ENCODE measurements at places on chromosomes 6 and 20.

DNA sequence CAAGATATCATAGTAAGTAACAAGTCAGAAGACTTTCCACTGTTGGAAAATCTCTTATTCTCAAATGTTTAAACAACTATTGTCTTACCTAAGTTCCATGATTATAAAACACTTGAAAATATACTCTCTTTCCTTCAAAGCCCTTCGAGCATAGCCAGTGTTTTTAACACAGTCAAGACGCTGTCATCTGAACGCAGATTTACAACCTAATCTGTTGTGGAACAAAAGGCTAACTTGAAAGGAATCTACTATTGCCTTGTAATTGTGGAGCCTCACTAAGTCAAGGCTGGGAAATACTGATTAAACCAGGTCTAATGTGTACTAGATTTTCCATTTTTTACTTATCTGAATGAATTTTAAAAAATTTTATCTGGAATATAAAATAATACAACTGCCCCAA is 205.8 kb downstream of the TRDN start:
- DNase-seq: no peak

- DNase-seq: no peak
Measured at GRCh38 chr6:82362144-82362543, 1.5 kb upstream of the TPBG start.

- no peak for DNase-seq
Measured at GRCh38 chr6:147132889-147133288, 71.3 kb upstream of the STXBP5 start.

DNA sequence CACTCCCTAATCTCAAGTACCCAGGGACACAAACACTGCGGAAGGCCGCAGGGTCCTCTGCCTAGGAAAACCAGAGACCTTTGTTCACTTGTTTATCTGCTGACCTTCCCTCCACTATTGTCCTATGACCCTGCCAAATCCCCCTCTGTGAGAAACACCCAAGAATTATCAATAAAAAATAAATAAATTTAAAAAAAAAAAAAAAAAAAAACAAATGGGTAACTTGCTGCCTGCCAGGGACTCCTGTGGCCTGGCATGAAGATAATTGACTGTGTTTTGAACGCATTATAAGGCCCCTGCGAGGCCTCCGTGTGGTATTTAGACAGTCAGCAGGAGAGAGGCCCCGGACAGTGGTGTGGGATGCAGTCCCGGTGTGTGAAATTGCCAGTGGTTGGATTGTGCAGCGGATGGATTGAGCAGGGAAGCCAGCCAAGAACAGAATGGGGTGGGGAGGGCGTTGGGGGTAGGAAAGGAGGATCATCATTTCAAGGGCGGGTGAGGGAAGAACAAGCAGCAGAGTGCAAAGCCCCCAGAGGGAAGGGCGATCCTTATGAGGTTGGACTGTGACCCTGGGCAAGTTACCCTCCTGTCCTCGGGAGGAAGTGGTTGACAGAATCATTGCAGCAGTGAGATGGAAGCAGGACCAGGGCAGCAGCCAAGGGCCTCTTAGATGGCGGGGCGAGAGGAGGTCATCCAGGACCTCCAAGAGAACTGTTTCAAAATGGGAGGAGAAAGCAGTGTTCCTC is 43.3 kb downstream of the PPARD start:
- DNase-seq: no peak

- no peak for DNase-seq
Measured at GRCh38 chr20:48075591-48076174, 290.4 kb upstream of the SULF2 start.

GRCh38 chr6:17998442-17998841 is 11.0 kb upstream of the KIF13A start:
- DNase-seq: no peak

DNA sequence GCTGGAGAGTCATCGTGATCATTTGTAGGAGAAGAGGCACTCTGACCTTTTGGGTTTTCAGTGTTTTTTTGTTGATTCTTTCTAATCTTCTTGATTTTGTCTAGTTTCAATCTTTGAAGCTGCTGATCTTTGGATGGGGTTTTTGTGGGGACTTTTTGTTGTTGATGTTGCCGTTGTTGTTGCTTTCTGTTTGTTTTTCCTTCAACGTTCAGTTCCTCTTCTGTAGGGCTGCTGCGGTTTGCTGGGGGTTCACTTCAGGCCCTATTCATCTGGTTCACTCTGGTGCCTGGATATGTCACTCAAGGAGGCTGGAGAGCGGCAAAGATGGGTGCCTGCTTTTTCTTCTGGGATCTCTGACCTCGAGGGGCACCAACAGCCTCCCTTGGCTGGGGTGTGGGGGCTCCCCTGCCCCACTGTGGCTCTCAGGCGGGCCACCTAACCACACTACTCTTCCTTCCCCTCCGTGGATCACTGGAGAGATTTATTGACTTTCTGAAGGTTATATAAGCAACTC is 21.5 kb upstream of the TMEM244 start:
- DNase-seq: no peak

DNA sequence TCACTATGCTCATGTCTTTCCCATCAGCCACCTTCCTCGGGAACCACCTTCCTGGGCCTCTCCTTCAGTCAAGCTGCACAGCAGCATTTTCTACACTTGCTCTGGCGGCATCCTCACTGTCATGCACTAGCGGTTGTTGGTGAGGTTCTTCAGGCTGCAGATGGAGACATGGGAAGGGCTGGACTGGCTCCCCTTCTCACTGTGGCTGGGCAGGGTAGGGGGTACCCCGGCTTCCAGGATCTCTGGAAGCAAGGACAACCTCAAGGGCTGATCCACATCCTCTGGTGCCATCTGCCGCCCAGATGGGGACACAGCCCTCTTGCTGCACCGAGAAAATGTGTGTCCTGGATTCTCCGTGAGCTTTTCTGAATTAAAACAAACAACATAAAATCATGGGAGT is 180.1 kb upstream of the RNF24 start:
- DNase-seq: no peak

DNA sequence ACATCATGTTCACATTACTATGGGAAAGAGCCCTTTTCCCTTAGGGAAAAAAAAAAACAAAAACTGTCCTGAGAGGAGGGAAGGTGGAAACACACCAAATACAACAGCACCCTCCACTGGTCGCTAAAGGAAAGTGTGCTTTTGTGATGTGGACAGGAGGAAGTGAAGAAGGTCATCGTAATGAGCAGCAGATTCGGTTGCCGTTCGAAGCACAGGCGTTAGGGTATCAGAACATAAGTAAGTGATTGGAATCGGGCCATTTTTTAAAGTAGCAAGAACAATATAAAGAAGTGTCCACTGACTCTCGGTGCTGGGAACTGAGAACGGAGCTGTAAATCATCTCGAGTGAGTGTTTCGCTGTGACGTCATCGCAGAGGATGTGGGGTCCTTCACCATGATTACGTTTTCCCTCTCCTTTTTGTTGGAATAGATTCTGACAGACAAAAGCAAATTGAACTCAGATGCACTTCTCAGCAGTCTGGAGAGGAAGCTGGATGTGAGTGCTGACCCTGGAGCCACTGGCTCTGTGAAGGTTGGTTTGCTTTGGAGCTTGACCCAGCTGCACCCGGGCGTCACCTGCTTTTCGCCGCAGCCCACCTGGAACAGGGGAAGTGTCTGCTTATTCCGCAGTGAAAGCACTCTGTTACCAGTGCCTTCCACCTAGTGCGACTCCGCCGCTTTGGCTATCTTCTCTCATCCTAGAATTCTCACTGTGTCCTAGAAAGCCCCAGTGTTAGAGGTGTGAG is 203.6 kb upstream of the GMDS start:
- no peak for DNase-seq

DNA sequence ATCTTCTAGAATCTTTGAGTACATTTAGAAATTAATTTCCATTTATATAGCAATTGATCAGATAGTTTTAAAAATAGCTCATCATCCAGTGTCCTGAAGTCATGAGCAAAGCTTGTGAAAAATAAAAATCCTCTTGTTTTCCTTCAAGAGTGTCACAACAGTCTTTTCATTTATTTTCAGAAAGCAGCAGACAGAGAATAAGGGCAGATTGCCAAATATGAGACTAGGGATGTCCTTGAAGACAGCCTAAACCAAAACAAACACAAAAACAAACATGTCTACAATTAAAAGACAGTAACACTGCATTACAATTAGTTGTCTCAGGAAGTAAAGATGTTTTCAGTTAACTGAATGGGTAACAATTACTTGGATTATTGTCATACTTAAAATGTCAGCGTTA is 682.8 kb downstream of the TFAP2A start:
- DNase-seq: no peak

DNA sequence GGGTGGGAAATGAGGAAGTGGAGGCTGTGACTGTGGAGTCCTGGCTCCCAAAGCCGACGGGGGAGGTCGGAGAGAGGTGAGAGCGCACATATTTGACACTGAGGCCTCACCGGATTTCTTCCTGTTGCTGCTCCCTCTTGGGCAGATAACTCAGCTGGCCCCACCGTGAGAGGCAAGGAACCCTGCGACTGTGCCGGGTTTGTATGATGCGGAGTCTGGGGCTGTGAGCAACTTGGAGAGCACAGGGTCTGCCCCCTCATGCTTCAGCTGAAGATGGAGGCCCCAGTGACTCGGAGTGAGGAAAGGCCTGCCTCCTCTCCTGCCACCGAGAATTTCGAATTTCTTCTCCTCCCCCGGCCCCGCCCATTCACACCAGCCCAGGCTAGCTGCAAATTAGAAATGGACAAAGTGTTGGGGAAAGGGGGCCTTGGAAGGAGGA is 160.6 kb downstream of the GRM4 start:
- DNase-seq: no peak

- DNase-seq: no peak
Measured at GRCh38 chr6:63792736-63793464, 157.3 kb downstream of the PHF3 start.

GRCh38 chr6:156762547-156762946 is 14.6 kb upstream of the ARID1B start:
- DNase-seq: no peak

GRCh38 chr6:109687271-109687761 is 3.7 kb downstream of the AK9 start:
- DNase-seq: no peak

GRCh38 chr6:52454556-52454955 is 34.4 kb downstream of the EFHC1 start:
- no peak for DNase-seq

DNA sequence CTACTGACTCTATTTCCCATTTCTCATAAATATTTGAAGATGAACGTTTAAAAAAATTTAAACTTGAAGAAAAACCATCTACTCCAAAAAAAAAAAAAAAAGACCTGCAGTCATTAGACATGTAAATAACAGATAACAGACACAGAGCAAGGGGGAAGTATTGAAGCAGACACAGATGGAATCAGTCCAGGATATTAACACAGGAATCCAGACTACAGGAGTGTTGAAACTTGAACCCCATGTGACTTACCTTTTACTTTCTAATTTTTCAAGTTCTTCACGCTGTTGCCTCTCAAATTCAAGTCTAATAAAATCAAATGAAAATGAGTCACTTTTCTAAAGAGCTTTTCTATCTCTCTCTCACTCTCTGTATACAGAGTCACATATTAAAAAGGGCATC is 191.8 kb downstream of the KIF16B start:
- DNase-seq: no peak

DNA sequence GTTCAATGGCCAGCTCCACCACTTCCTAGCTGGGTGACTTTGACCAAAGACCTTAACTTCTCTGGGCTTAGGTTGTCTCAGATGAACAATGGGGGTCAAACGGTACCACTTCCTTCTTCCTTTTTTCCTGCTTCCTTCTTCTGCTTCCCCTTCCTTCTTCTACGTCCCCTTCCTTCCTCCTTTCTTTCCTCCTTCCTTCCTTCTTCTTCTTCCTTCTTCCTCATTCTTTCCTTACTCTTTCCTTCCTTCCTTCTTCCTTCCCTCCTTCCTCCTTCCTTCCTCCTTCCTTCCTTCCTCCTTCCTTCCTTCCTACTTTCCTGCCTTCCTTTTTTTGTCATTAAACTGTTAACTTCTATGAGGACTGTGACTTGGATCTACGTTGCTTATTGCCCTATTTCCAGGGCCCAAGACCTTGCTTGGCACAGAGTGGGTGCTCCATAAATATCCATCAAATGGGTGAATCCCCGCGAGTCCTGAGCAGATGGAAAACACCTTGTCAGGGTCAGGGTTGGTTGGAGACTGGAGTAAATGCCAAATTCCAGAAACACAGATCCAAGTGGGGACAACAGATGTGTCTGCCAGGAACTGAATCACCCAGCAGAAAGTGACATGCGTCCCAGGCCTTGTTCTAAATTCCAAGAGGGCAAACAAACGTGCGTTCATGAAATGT is 243.3 kb downstream of the PREX1 start:
- no peak for DNase-seq

GRCh38 chr6:31965700-31966099 is 6.2 kb downstream of the DXO start:
- no peak for DNase-seq

DNA sequence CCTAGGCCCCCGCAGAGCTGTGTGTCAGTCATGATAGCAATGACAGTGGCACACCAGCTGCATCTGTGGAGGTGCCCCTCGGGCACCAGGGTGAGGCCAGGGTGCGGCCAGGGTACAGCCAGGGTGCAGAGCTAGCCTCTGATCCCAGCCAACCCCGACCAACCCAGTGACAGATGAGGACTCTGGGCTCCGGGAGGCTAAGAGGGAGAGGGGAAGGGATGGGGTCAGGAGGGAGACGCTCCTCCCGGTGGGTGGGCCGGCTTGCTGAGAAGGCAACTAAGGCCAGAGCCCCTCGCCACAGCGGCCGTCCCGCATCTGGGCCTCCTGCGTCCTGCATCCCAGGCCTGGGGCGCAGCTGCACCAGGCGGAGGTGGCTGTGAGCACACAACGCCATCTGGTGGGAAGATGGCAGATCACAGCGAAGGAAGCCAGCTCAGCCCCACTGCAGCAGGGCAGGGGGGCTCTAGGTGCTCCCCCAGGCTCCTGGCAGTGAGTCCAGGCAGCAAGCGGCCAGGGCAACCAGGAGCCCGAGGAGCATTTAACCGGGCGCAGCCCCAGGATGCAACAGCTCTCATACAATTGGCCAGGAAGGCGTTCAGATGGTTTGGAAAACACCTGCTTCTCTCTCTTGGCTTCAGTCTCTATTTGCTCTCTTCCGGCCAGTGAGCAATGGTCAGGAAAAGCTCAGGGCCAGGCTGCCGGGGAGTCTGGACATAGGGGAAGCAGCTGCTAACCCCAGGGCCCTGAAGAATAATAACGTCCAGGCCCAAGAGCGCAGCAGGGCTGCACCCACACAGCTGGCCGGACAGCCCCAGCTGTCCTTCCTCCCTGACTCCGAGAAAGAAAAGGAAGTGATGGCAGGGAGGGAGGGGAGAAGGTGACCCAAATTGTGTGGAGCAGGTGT is 169.4 kb downstream of the TAF4 start:
- DNase-seq: no peak

- no peak for DNase-seq
Measured at GRCh38 chr20:62899633-62900051, 26.7 kb downstream of the DIDO1 start.

- DNase-seq: no peak
Measured at GRCh38 chr20:34389954-34390555, 27.0 kb downstream of the ITCH start.

GRCh38 chr6:108771421-108771820 is 76.8 kb upstream of the ARMC2 start:
- no peak for DNase-seq

- DNase-seq: no peak
Measured at GRCh38 chr6:19578481-19578880, 258.7 kb upstream of the ID4 start.

GRCh38 chr6:116766506-116767176 is 1.1 kb upstream of the FAM162B start:
- no peak for DNase-seq

Data from activated T-cell treated with anti-CD3 and anti-CD28 coated beads for 1 hour (primary cell).